ENCODE measurements at places on chromosomes 6 and 20. TPM values are rescaled to one million over a fixed set of nuclear protein-coding genes. Genes with fewer than 3 reads are reported as not detected.

- no peak overlapping the region for H3K4me3 ChIP-seq
- H3K36me3 ChIP-seq = peaks cover 65% of the 10 kb centered on the region
- DNase-seq = no peak
- H3K4me1 ChIP-seq = no peaks in the 10 kb centered on the region
- no peak overlapping the region for H3K27ac ChIP-seq
- no peaks in the 10 kb centered on the region for H3K27me3 ChIP-seq
Measured at GRCh38 chr6:166485651-166486535, 100.6 kb downstream of the RAMACL start.

DNA sequence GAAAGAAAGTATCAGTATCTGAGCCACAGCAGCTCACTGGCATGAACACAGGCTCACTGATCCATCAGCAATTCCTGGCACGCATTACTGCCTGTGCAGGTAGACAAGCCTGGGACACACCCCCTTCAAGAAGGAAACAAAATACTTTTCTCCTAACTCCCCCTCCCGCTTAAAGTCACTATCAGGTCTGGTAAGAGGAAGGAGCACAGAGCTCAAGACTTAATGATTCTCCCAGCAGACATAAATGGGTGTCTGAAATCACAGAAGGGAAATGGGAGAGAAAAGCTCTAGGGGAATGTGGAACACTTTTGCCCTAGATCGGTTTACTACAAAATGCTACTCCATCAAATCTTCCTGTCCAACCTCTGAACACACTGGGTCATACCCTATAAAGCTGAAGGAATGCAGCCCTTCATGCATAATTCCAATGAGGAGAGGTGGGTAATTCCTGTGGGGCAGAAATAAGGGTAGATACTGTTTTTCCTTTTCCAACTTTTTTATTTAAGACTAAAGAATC lies at the start of gene ADGRF1:
ADGRF1 (minus strand) TSS at position 58 of the 517 bp plus-strand sequence. CDS start 13,271 bp downstream, outside the sequence.
- H3K36me3 ChIP-seq = no peaks in the 10 kb centered on the region
- no peaks in the 10 kb centered on the region for H3K27me3 ChIP-seq
- H3K4me1 ChIP-seq = no peaks in the 10 kb centered on the region
- no peak within 1 kb of the TSS for H3K4me3 ChIP-seq
- DNase-seq = no peak
- no peak within 1 kb of the TSS for H3K27ac ChIP-seq

DNA sequence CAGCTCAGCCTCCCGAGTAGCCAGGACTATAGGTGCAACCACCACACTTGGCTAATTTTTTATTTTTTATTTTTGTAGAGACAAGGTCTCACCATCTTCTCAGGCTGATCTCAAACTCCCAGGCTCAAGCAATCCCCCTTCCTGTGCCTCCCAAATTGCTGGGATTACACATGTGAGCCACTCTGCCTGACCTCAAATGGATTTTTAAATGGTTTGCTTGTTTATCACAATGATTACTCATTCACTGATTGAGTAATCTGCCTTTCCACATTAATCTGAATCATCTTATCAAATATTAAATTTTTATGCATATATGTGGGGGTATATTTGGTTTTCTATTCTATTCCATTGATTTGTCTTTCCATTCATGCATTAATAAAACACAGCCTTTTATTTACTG lies 9.4 kb upstream of the KHDC1L start:
- peak; percentile 87 for DNase-seq
- peaks cover 4% of the 10 kb centered on the region for H3K4me1 ChIP-seq
- no peaks in the 10 kb centered on the region for H3K36me3 ChIP-seq
- H3K4me3 ChIP-seq = no peak overlapping the region

DNA sequence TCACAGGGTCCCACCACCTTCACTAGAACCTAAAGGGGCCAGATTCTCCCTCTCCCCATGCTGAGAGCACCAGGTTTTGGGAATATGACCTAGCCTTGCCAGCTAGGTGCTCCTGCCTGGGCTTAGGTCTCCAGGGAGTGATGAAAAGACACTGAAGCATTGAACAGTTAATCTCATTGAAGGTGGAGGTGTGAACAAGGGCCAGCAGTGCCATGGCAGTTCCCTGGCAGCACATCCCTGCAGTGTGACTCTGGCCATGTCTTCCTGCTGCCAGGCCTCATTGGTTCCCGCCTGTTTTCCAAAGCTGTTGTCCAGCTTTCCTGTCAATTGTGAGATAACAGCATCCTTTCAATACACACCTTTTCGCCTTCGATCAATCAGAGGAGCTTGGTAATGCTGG lies 10.9 kb downstream of the PPIL6 start:
- H3K4me3 ChIP-seq = no peak overlapping the region
- DNase-seq = no peak
- no peaks in the 10 kb centered on the region for H3K36me3 ChIP-seq
- H3K4me1 ChIP-seq = no peaks in the 10 kb centered on the region
- peaks cover 2% of the 10 kb centered on the region for H3K27me3 ChIP-seq

DNA sequence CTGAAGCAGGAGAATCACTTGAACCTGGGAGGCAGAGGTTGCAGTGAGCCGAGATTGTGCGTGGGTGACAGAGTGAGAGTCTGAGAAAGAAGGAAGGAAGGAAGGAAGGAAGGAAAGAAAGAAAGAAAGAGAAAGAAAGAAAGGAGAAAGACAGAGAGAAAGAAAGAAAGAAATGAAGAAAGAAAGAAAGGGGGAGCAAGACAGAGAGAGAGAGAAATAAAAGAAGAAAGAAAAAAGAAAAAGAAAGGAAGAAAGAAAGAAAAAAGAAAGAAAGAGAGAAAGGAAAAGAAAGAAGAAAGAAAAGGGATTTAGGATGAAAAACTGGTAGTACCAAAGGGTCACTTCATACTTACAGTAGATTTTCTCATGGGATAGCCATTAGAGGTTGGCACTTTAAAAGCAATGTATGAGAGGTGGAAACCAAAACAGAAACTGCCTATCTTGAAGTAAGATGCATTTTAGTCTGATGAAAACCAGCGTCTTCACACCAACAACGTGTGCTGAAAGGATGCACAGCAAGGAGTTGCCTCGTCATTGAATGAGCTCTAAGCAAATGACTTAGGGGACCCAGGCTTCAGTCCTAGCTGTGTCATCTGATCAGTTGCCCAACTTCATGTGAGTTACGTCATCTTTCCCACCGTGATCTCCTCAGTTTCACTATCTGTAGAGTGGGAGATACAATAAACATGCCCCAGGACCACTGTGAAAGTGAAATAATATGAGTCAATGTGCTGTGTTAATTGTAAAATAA lies 133.9 kb upstream of the NEDD9 start:
- no peaks in the 10 kb centered on the region for H3K4me1 ChIP-seq
- H3K27ac ChIP-seq = no peak overlapping the region
- H3K27me3 ChIP-seq = no peaks in the 10 kb centered on the region
- no peaks in the 10 kb centered on the region for H3K36me3 ChIP-seq
- DNase-seq = no peak

DNA sequence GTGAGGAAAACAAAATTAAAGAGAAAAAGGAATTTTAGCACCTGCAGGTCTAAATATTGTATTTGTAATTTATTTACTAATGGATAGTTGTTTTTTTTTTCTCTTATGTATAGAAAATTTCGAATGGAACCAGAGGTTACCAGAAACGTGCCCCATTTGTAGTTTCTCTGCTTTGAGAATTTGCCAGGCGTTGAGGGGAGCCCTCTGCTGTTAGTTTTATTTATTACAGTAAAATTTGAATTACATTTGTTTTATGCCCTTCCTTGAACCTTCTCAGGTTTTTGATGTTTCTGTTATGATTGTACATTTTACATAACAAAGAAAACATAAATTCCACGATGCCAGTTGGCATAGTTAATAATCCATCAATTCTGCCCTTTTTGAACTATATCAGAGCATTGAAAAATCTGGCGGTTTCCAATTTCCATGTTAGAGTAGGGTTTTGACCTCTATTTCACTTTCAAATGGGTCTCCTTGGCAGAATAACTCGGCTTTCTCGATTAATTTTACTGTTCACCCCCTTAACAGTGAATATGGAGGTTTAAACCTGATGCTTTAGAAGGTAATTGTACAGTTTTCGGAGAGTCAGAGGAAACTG lies 35.1 kb upstream of the RFPL4B start:
- peaks cover 5% of the 10 kb centered on the region for H3K4me1 ChIP-seq
- H3K27me3 ChIP-seq = no peaks in the 10 kb centered on the region
- DNase-seq = peak; percentile 38
- H3K36me3 ChIP-seq = no peaks in the 10 kb centered on the region
- no peak overlapping the region for H3K4me3 ChIP-seq
- H3K27ac ChIP-seq = no peak overlapping the region

GRCh38 chr6:53322188-53323029 lies 26.3 kb downstream of the ELOVL5 start:
- H3K27ac ChIP-seq = no peak overlapping the region
- peaks cover 28% of the 10 kb centered on the region for H3K4me1 ChIP-seq
- no peaks in the 10 kb centered on the region for H3K36me3 ChIP-seq
- peak; percentile 42 for DNase-seq
- no peaks in the 10 kb centered on the region for H3K27me3 ChIP-seq

DNA sequence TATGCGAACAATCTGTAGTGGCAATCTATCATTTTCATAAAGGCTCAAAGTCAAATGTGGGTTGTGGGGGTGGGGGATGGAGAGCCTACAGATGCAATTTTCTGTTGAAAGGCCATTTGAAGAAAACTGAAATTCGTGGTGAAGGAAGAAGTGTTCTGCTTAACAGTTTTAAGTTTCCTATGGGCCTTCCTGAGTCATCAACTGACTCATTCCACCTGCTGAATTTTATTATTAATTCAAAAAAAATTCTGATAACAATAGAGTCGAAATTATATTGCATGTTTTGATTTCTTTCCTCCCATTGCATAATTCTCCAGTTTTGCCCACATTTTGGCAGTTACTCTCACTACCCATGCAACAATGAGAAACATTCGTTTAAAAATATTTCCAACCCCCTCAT lies 622.3 kb upstream of the ARID1B start:
- H3K36me3 ChIP-seq = no peaks in the 10 kb centered on the region
- H3K4me1 ChIP-seq = peaks cover 2% of the 10 kb centered on the region
- no peaks in the 10 kb centered on the region for H3K27me3 ChIP-seq
- H3K27ac ChIP-seq = no peak overlapping the region

GRCh38 chr6:30720738-30721197 lies 616 bp downstream of the TUBB start:
- H3K27ac ChIP-seq = peak overlapping the region; percentile 98
- peak overlapping the region; percentile 68 for H3K4me3 ChIP-seq
- H3K27me3 ChIP-seq = no peaks in the 10 kb centered on the region
- H3K36me3 ChIP-seq = peaks cover 34% of the 10 kb centered on the region

DNA sequence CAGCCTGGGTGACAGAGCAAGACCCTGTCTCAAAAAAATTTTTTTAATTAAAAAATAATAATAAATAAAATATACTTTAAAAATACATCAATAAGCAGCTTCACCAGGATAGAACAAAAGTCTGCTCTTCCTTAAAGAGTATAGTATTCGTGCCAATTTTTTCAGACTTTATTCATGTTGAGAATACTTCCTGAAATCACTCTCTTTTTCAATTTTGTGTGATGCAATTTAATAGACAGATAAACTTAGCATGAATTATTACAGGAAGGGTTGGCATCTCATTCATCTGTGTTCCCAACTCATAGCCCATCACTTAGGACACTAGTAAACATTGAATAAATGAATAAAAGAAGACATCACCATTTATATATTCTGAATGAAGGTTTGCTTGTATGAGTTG lies 52.4 kb downstream of the IPCEF1 start:
- H3K27ac ChIP-seq = no peak overlapping the region
- H3K4me1 ChIP-seq = peaks cover 12% of the 10 kb centered on the region
- no peaks in the 10 kb centered on the region for H3K36me3 ChIP-seq
- H3K27me3 ChIP-seq = no peaks in the 10 kb centered on the region
- DNase-seq = no peak
- H3K4me3 ChIP-seq = no peak overlapping the region

GRCh38 chr6:28078836-28079235 lies 1.5 kb upstream of the ZNF165 start:
- DNase-seq = no peak
- H3K4me3 ChIP-seq = no peak overlapping the region
- no peaks in the 10 kb centered on the region for H3K36me3 ChIP-seq
- H3K27ac ChIP-seq = no peak overlapping the region

- DNase-seq = peak; percentile 66
- peaks cover 24% of the 10 kb centered on the region for H3K4me1 ChIP-seq
- H3K27me3 ChIP-seq = no peaks in the 10 kb centered on the region
- H3K36me3 ChIP-seq = no peaks in the 10 kb centered on the region
- no peak overlapping the region for H3K27ac ChIP-seq
- no peak overlapping the region for H3K4me3 ChIP-seq
Measured at GRCh38 chr6:1321738-1322137, 9.8 kb downstream of the FOXQ1 start.

- H3K4me3 ChIP-seq = no peak overlapping the region
- H3K27me3 ChIP-seq = no peaks in the 10 kb centered on the region
- no peak overlapping the region for H3K27ac ChIP-seq
- H3K36me3 ChIP-seq = no peaks in the 10 kb centered on the region
Measured at GRCh38 chr6:163872335-163872734, 457.8 kb downstream of the QKI start.

DNA sequence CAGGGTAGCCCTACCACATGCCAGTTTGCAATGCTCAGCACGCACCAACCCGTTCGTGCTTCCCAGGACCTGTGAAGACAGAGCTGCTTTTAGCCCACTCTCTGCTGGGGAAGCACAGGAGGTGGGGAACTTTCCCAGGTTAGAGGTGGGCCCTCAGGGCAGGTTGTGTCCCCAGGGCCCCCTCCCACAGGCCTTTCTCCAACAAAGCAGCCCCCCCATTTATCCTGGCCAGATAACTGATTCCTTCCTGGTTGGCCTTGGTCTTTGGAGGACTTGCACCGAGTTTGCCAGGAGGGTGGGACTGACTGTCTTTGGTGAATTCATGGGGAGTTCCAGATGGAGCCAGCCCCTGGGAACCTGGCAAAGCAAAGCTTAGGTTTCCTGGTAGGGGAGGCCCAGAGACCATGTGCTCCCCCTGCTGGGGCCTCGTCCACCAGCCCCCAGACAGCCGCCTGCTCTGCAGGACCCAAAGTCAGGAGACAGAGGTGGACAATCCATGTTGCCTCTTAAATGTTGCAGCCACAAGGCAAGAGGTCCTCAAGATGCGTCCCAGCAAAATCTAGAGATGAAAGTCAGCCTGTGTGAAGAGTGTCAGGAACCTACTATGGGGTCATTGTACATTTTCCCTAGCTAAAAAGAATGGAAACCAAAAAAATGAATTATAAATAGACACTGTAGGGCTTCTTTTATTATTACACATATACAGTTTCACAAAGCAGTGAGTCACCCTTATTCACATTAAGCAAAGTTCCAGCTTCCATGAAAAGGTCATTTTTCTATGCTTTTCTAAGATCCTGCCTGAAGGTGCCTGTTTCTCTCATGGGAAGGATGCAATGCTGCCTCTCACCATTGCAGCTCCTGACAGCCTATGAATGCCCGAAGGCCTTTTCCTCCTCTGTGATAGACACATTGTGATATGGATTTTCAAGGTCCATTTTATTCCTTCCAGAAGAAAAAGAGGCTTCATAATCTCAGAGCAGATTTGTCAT lies 497.8 kb downstream of the PREX1 start:
- H3K4me3 ChIP-seq = no peak overlapping the region
- DNase-seq = peak; percentile 51
- no peak overlapping the region for H3K27ac ChIP-seq
- no peaks in the 10 kb centered on the region for H3K36me3 ChIP-seq
- H3K27me3 ChIP-seq = peaks cover 17% of the 10 kb centered on the region

- no peak overlapping the region for H3K4me3 ChIP-seq
- no peaks in the 10 kb centered on the region for H3K4me1 ChIP-seq
- H3K27me3 ChIP-seq = no peaks in the 10 kb centered on the region
- H3K36me3 ChIP-seq = no peaks in the 10 kb centered on the region
- no peak overlapping the region for H3K27ac ChIP-seq
Measured at GRCh38 chr6:133855991-133856370, 32.9 kb upstream of the TCF21 start.

Gene HIVEP1
- total RNA-seq = 16.7 TPM

Gene DPPA5
- total RNA-seq = not detected

Gene BTN1A1
- not detected for total RNA-seq

Gene CST1
- not detected for total RNA-seq

Gene EGFL8
- 0.18 TPM for total RNA-seq

Gene TRIM31
- total RNA-seq = not detected

Gene DYNLT1
- 235 TPM for total RNA-seq

Gene CASS4
- total RNA-seq = 26.1 TPM
